Esophagus squamous epithelium (tissue), 5 donors: ENCODE measurements at places on chromosomes 5 and 9.

- no peak for DNase-seq
Observed at GRCh38 chr5:53008751-53009150, 19.6 kb downstream of the ITGA2 start.

DNA sequence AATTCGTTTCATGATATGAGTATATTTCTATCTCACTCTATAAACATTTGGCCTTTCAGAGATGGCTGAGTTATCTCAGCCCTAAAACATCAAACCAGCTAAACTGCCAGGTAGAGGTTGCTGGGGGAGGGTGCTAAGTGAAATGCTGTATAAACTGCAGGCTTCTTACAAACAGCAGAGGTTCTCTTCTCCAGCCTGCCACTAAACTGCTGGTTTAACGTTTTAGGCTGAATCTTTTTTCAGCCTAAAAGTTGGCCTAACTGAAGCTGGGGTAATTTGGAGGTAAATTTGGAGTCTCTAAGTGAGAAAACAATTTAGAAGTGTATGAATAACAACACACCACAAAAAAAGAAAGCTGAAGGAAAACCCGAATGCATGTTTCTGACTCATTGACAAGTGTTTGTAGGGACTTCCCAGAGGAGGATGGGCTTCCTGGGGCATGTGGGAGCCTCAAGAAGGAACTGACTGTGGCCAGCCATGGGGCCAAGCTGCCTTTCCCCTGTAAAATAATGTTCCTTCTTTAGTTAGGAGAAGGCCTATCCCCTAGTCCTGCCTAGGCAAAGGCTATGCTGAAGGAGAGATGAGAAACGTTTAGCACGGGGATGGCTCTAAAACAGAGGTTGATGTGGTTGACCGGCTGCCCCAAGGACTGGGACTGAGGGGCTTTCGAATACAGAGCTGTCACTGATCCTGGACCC, 44.3 kb downstream of the SLC28A3 start:
- no peak for DNase-seq

GRCh38 chr5:77867194-77867691, 91.1 kb upstream of the TBCA start:
- no peak for DNase-seq

- DNase-seq = no peak
Observed at GRCh38 chr5:137072361-137073115, 426.6 kb downstream of the SPOCK1 start.

DNA sequence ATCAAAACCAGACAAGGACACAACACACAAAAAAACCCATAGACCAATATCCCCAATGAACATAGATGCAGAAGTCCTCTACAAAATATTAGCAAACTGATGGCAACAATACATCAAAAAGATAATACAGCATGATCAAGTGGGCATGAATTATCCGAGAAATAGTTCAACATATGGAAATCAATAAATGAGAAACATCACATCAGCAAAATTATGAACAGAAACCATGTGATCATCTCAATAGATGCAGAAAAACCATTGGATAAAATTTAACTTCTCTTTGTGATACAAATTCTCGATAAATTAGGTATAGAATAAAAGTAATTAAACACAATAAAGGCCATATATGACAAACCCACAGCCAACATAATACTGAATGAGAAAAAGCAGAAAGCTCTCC, 69.6 kb downstream of the C9 start:
- DNase-seq = no peak

DNA sequence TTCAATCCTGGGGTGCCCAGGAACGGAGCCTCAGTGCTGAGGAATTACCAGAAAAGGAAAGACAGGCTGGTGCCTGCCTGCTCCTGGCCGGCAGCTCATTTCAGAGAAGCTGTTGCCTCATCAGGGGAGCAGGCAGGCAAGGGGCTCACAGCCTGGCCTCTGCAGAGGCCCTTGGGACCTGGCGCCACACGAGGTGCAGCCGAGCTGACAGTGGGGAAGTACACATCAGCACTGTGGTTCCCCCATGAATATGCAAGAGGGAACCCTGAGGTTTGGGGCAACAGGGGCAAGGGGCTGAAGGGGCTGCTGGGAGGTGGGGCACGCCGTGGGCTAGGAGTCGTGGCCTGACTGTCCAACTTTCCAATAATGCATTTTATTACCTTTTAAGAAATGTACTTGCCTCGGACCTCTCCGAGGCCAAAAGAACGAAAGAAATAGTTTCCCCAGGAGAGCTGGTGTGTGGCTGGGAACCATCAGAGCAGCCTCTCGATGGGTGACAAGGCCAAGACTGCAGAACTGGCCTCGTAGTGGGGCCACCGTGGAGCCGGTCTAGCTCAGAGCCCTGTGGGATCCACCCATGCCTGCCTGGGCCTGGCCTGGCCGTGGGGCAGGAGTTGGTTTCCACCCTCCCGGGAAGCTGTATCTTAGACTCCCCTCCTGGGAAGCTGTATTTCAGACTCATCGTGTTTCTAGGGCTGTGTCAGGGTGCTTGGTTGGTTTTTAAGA, 198.6 kb downstream of the PAX5 start:
- no peak for DNase-seq

DNA sequence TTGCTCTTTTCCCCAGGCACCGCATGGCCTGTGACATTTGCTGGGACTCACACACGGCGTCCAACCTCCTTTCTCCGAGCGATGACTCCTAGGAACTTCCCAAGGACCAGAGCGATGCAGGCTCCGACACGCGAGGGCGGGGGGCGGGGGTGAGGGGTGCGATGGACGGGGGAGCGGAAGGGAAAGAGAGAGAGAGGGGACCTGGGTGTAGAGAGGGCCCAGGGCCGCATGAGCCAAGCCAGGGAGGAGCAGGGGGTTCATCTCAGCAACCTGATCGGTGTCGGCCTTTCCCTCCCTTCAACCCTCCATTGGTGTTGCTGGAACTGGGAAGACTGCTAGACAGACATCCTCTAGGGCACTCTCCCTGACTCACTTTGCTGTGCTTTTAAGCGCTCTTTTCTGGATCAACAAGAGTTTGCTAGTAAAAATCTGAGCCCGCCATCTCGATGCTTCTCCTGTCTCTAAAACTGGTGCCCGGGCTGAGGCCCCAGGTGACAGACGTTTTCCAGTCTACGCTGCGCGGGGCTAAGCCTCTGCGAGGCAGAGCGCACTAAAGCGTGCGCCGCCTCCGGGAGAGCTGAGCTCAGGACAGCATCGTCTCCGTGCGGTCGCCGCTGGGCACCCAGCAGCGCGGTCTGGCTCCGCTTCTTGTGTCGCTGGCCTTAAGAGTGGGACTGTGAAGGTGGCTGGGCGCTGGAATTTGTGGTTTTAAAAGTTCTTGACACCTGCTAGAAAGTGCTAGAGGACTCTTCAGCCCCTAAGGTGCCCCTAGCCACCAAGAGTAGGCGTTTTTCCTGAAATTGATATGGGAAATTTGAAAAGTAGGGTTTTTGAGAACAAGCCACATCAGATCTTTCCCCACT, 1.0 kb upstream of the TSLP start:
- DNase-seq = no peak

DNA sequence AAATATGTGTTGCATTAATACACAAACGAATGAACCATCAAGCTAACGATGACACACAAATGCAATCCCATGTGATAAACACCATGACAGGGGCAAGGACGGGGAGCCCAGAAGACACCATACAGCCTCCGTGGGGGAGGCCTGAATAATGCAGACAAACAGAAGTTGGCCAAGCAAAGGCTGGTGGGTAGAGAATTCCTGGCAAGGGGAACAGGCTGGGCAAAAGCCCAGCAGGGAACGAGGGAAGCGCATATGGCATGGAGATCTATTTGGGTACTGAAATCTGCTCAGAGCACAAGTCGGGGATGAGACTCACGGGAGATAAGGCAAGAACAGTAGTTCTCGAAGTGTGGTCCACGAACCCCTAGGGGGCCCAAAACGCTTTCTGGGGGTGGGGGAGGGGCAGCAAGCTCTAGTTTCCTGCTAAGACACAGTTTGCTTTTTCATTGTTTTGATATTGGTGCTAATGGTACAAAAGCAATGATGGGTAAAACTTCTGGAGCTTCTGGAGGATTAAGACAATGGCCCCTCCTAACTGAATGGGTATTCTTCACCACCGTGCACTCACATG, 42.9 kb upstream of the FBXW11 start:
- DNase-seq = no peak

- DNase-seq = no peak
Observed at GRCh38 chr9:38044706-38045105, 24.3 kb downstream of the SHB start.

GRCh38 chr5:168513861-168514428, 15.2 kb upstream of the FBLL1 start:
- DNase-seq = no peak

GRCh38 chr5:13358342-13358741, 586.1 kb downstream of the DNAH5 start:
- DNase-seq = no peak
